ENCODE measurements at places on chromosomes 4 and X. TPM values are rescaled to one million over a fixed set of nuclear protein-coding genes. Genes with fewer than 3 reads are reported as not detected.

- DNase-seq = peak; percentile 82
Measured at GRCh38 chrX:107674480-107675364, 46.4 kb downstream of the PRPS1 start.

AKAP4 gene
- not detected for total RNA-seq

GRCh38 chr4:130210864-130211263 lies 1114.9 kb downstream of the C4orf33 start:
- DNase-seq = no peak

GRCh38 chr4:138223231-138223910 lies 18.8 kb downstream of the SLC7A11 start:
- no peak for DNase-seq

DNA sequence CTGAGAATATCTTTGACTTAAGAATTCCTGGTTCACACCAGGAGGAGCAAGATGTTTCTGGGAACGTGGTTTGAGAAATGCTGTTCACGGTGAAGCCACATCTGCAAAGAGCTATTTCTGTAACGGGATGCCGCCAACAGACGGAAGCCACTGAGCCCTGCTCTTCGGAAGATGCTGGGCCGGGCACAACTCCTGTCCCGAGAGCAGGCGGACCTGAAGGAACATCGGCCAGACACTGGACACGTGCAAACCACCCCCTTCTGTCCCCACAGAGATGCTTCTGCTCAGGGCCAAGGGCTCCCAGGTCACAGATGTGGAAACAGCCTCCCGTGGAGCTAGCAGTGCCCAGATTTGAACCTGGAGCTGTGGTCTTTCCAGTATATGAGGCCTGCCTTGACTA lies 24.3 kb downstream of the HMX1 start:
- no peak for DNase-seq

ODAPH gene
- not detected for total RNA-seq

- DNase-seq = no peak
Measured at GRCh38 chrX:45527834-45528233, 327.2 kb upstream of the DIPK2B start.

DNA sequence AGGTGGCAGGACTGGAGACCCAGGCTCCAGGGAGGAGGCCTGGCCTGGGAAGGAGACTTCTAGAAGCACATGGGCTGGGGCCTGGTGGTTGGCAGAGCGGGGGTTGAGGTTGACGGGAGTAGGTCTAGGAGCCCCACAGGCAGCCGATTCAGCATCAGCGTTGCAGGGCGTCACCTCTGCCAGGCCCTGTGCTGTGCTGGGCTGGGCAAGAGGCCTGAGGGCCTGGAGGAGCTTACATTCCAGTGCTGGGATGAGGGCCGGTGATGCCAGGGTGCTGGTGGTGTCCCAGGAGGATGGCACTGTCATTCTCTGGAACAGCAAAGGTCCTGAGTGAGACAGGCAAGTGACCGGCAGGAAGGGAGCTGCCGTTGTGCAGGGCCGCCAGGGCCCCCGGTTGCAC lies 76.6 kb downstream of the SORCS2 start:
- no peak for DNase-seq

DNA sequence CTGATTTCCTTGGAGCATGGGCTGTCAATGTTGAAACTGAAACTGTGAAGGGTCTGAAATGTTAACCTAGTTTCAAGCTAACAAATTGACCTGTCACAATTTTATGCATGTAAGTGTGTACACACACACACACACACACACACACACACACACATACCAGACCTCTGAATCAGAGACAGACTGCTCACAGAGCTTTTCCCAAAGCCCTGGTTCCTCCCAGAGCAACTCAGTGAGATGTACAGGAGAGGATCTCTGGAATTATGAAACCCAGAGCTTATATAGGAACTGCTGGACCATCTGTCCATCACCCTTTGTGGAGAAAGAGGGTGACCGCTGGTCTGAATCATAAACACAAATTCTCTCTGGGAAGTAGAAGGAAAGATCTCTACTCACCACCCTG lies 228.1 kb upstream of the PRPS2 start:
- no peak for DNase-seq

NAA11 gene
- total RNA-seq = not detected

GRCh38 chrX:114619874-114620273 lies 36.0 kb downstream of the HTR2C start:
- no peak for DNase-seq

CFP gene
- 1.5 TPM for total RNA-seq

EBP gene
- total RNA-seq = 5.7 TPM

DNA sequence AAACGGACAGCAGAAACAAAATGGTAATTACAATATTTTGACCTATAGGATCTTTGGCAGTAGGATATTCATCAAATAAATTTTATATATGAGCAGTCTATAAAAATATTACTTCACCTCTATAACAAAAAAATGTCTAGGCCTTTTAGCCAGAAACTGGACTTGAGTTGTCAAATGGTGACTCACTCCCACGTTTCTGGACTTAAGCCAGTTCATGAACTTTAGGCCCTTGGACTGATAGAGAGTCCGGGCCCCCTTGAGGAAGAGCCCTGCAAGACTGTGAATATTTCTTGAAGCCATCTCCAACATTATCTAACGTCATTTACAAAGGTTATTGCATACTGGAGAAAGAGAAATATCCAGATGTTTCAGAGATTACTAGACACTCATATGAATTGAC lies 106.8 kb upstream of the FAM47A start:
- DNase-seq = no peak

- no peak for DNase-seq
Measured at GRCh38 chrX:154751669-154752271, 893 bp upstream of the GAB3 start.

RHOXF1 gene
- total RNA-seq = not detected

DNA sequence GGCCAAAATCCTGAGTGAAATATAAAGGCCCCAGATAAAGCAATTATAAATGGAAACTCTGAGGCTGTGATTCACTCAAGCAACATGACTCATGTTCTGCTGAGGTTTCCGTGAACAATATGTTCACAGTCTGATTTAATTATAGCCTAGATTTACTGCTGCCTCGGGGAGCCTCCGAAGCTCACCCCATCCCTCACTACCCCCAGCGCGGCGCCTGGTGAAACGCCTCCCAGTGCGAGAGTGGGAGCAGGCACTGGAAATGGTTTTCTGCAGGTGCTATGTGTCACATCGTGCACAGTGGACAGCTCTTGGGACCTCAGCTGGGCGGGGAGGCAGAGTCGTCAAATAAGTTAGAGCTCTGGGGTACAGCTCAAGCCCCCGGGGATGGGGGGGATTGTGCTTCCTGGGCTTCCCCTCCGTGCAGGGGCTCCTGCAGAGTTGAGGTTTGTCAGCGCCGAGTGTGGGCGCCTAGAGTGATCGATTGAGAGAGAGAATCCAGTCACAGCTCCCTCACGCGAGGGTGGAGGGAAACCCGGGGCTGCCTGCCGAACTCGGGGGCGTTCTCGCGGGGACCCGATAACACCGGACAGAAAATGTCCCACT lies 110.6 kb downstream of the PHKA2 start:
- DNase-seq = no peak

DNA sequence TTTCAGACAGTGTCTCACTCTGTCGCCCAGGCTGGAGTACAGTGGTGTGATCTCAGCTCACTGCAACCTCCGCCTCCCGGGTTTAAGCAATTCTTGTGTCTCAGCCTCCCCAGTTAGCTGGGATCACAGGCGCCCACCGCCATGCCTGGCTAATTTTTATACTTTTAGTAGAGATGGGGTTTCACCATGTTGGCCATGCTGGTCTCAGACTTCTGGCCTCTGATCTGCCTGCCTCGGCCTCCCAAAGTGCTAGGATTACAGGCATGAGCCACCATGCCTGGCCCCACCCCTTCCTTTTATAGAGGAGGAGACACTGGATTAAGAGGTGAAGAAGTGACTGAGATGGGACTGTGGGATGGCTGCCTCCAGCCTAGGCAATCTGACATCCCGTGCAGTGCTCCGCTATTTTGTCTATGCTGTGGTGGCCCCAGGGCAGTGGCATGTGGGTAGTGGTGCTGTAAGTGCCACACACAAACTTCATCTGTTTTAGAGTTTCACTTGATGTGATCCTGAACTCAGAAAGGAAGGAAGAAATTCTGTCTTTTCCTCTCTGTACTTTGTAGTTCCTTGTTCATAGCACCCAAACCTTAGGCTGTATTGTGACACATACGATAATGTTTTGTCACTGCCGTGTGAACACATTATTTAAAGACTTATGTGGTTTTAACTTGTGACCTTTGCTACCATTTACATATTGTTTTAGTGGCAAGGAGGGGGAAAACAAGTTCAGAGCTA lies 48.9 kb downstream of the FNIP2 start:
- DNase-seq = no peak

DNA sequence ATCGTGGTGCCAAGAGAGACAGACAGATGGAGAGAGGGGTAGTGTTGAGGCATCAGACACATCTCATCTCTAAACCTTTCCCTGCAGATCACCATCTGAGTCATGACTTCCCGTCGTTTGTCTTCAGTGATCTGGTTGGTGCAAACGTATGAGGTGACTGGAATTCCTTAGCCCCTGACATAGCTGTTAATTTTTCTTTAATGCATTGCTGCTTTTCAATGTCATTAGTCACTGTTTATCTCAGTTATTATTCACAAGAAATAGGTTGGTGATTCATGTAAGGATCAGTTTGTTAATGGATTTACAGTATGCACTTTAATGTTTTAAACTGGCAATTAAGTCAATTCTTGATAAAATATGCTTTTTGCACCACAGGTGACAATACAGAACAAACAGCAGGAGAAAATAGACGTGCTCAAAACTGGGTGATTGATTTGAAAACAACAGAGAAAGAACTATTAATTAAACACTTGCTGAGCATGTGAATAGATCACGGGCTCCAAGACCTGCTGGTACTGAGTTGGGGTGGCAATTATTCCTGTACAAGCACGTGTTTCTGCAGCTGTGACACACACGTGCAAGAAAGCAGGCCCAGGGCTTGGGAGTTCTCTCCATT lies 1.3 kb upstream of the TMEM154 start:
- DNase-seq = no peak

NEIL3 gene
- 0.15 TPM for total RNA-seq

FATE1 gene
- not detected for total RNA-seq

DNA sequence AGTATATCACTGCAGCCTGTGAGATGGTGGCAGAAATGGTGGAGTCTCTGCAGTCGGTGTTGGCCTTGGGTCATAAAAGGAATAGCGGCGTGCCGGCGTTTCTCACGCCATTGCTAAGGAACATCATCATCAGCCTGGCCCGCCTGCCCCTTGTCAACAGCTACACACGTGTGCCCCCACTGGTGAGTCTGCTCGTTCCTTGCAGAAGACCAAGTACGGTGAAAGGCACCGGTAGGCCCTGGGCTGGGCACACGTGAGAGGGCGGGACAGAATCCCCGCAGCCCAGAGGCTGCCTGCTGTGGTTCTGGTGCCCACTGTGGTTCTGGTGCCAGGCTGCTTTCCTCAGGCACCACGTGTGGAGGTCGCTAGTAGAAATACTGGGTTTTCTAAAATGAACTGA lies 31.2 kb upstream of the MSANTD1 start:
- no peak for DNase-seq

GRCh38 chrX:110167952-110168451 lies 149.9 kb downstream of the AMMECR1 start:
- DNase-seq = no peak

DNA sequence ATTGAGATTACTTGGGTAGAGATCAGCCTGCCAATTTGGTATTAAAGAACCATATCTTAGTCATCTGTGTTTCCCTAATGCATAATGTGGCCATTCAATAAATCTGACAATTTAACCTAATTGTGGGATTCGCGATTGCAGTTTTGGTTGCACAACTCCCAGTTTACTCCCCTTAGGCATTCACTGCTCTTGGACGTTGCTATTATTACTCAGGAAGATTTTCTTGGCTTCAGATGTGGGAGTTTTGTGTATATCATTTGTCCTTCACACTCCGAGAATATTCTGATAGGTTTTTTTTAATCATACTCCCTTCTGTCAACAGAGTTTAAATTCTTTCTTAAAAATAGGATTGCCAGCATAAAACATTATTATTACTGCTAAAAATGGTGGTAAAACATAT lies 22.0 kb upstream of the TRPC3 start:
- no peak for DNase-seq

GAGE2A gene
- not detected for total RNA-seq

TBC1D1 gene
- total RNA-seq = 37.1 TPM

- DNase-seq = no peak
Measured at GRCh38 chr4:15197005-15197404, 194.7 kb downstream of the CPEB2 start.

DNA sequence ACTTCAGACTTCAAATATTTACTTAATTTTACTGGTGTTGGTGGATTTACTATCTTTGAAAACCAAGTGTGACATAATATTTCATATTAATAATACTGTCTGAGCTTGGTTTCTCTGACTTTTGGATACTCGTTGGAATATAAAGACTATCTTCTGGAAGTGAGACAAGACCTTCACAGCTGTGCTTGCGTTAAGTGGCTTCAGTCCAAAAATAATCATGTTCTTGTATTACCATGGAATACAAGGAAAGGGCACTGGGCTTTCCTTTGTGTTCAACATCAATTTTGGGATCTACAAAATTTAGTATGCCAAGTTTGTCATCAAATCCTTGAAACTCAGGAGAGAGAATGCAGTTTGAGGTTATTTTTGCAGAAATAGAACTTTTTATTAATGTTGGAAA lies 712.4 kb upstream of the LCORL start:
- DNase-seq = no peak

GRCh38 chr4:6395466-6396228 lies 76.8 kb downstream of the PPP2R2C start:
- DNase-seq = no peak

- no peak for DNase-seq
Measured at GRCh38 chr4:186685767-186686183, 37.9 kb downstream of the FAT1 start.

- DNase-seq = peak; percentile 85
Measured at GRCh38 chr4:95548738-95549245, at the start of gene UNC5C. TSS of gene UNC5C (minus strand) at chr4:95548973.

DNA sequence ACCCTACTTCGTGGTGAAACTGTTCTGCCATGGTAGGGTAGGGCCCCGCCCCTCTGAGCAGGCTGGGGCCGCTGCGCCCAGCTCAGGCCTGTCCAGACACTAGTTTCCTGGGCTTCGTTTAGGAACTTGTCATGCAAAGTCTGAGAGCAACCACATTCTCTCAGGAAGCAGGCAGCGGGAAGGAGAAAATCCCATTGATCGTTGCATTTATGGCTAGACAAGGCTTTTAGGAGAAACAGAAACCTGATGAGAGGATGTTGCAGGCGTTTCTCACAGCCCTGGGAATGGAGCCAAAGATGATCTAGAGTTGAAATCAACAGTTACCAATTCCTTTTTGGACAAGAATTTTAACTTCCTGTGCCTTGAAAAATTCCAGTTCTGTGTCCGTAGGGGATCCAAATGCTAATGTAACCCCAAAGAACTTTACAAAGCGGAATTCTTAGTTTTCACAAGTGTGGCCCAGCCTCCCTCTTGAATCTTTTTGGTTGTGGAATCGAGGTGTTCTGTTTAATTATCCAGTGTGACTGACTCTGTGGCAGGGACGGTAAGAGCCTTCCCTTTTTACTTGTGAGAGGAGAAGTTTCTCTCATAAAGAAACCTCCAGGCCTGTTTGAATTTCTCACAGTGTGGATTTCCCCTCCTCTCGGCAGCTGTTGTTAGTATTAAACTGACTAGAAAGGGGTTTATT lies 4.5 kb upstream of the CXCL9 start:
- no peak for DNase-seq

Data from psoas muscle (tissue), 8 donors.